ENCODE measurements at places on chromosomes 7 and 10. TPM values are rescaled to one million over a fixed set of nuclear protein-coding genes. Genes with fewer than 3 reads are reported as not detected.

The C7orf57 gene
- total RNA-seq, result not detected

DNA sequence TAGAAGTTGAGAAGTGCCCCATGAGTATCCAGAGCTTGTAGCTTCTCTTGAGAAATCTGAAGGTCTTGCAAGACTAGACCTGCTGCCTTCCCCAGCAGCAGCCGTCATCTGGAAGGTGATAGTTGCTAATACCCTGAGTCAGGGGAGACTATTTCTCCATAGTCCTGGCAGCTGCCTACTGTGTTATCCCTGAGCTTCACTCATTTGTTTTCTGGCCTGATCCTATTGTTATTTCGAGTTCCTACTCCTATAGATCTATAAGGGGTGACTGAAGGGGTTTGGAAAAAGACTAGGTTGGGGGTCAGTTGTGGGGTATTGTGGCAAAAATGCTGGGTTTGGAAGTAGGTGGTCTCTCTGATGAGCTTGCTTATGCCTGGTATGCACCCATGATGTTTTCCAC lies 297.8 kb downstream of the CNTNAP2 start:
- H3K4me3 ChIP-seq, result no peak overlapping the region
- no peak for DNase-seq
- no peaks in the 10 kb centered on the region for H3K36me3 ChIP-seq

DNA sequence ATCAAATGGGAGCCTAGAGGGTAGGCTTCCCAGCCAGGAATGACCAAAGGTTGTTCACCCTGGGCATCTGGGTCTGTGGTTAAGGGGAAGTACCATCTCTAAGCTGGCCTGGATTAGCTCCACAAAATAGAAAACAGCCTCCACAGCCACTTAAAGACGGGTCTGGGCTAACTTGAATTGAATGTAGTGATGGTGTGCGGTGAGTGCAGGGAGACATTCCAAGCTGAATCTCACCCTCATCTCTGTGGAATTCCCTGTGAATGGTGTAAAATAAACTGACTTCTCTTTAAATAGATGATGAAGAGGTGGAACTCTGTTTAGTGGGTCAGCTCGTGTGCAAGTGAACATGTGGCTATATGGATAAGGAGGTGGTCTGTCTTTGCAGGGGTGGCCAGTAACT lies 251.0 kb downstream of the DYNC1I1 start:
- no peak for DNase-seq
- H3K36me3 ChIP-seq, result peaks cover 4% of the 10 kb centered on the region
- no peaks in the 10 kb centered on the region for H3K27me3 ChIP-seq

GRCh38 chr10:22874189-22874854 lies 53.5 kb upstream of the ARMC3 start:
- no peak overlapping the region for H3K4me3 ChIP-seq
- no peaks in the 10 kb centered on the region for H3K4me1 ChIP-seq
- no peaks in the 10 kb centered on the region for H3K36me3 ChIP-seq
- H3K27me3 ChIP-seq, result no peaks in the 10 kb centered on the region
- DNase-seq, result no peak

DNA sequence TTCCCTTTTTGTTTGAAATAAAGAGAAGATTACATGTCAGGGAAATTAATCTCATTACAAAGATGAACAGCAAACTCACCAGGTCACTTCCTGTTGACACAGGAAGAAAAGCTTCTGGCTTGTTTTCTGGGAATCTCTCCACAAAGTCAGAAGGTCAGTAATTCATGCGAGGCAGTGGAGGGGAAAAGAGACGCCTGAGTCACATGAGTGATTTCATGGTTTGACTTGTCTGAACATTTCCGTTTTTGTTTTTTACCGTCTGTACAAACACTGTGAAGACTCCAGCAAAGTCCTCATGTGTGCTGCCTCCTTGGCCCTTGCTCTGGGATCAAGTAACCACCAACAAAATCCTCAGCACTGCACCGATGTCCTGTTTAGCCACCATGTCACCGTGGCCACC lies 2.5 kb upstream of the HABP2 start:
- DNase-seq, result peak; percentile 21
- H3K36me3 ChIP-seq, result no peaks in the 10 kb centered on the region
- no peaks in the 10 kb centered on the region for H3K4me1 ChIP-seq
- H3K27me3 ChIP-seq, result no peaks in the 10 kb centered on the region
- H3K27ac ChIP-seq, result no peak overlapping the region

DNA sequence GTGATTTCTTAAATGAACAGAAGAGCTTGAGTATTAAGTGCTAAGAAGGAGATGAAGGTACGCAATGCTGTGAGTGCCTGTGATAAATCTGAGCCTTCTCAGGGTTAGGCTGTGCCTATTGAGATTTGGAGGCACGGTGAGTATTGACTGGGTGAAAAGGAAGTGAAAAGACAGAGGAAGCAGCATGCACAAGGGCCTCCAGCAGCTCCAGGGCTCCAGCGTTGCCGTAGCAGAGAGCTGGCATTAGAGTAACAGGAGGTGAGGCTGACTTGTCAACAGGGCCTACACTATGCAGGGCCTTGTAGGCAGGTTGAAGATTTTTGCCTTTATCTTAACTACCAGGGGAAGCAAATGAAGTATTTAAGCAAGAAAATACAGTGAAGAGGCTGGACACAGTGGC lies 54.1 kb upstream of the PDCD4 start:
- no peaks in the 10 kb centered on the region for H3K27me3 ChIP-seq
- peaks cover 3% of the 10 kb centered on the region for H3K36me3 ChIP-seq
- H3K4me1 ChIP-seq, result peaks cover 51% of the 10 kb centered on the region
- DNase-seq, result no peak
- H3K27ac ChIP-seq, result peak overlapping the region; percentile 86
- H3K4me3 ChIP-seq, result no peak overlapping the region

Measured in cardiac muscle cell (in vitro differentiated cells and primary cell).